ENCODE measurements at places on chromosomes 7 and 10. TPM values are rescaled to one million over a fixed set of nuclear protein-coding genes. Genes with fewer than 3 reads are reported as not detected.

INA gene
- total RNA-seq: 0.11 TPM

- no peaks in the 10 kb centered on the region for H3K4me1 ChIP-seq
- no peak overlapping the region for H3K27ac ChIP-seq
- no peaks in the 10 kb centered on the region for H3K27me3 ChIP-seq
- DNase-seq: no peak
- no peaks in the 10 kb centered on the region for H3K36me3 ChIP-seq
Observed at GRCh38 chr10:36462194-36462593, 663.2 kb upstream of the ANKRD30A start.

GHRHR gene
- not detected for total RNA-seq

GRCh38 chr10:87849001-87849400 lies 14.3 kb downstream of the KLLN start:
- no peaks in the 10 kb centered on the region for H3K36me3 ChIP-seq
- DNase-seq: no peak
- no peaks in the 10 kb centered on the region for H3K27me3 ChIP-seq
- H3K4me1 ChIP-seq: no peaks in the 10 kb centered on the region

DNA sequence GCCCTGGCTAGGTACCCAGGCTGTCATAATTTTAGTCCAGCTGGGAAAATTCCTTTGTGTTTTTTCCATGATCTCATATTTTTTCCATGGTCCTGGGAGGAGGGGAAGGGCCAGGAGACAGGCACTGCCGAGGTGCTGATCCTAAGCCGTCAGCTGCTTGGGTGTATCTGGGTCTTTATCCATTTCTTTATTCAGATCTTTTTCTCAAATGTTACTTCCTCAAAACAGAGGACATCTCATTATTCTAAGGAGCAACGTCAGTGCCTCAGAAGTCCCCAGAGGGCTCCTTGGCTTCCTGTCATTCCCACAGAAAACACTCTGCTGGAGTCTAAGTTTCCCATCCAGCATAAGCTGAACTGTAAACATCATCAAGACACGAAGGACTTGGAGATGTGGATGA lies 2.8 kb upstream of the OR6V1 start:
- H3K27me3 ChIP-seq: no peaks in the 10 kb centered on the region
- H3K4me1 ChIP-seq: no peaks in the 10 kb centered on the region
- no peaks in the 10 kb centered on the region for H3K36me3 ChIP-seq
- DNase-seq: peak; percentile 57
- H3K4me3 ChIP-seq: no peak overlapping the region

ADAMTS14 gene
- total RNA-seq: 0.16 TPM

DNA sequence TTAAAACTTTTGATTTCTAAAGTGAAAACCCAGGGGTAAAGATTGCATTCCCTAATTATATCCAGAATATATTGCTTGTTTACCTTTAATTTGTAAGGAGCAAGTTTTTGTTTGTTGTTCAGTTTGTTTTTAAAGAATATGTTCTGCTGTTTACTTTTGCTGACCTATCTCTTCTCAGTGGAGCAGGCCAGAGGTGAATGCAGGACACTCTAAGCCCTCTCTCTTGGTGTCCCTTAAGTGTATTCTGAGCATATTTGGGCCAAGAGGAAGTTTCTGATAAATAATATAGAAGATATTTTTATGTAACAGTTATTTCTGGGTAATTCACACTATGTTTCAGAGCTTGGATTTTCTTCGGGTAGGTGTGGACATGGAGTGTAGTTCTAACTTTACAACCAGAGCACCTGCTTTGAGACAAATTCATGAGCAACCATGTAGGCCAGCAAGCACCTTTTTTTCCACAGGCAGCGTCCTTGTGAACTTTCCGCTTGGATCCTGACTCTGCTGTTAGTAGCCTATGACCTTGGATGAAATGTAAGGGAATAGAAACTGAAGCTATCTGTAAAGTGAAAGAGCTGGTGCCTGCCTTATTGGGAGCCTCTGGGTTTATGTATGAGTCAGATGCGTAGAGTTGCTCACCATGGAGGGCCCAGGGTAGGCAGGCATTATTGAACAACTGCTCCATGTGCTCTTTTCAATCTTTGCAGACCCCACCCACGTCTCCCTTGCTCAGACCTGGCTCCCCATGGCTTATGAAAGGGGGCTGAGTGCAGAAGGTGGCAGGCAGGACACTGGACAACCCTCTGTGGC lies 16.1 kb downstream of the OGDH start:
- peaks cover 9% of the 10 kb centered on the region for H3K4me1 ChIP-seq
- H3K27me3 ChIP-seq: no peaks in the 10 kb centered on the region
- peak overlapping the region; percentile 58 for H3K27ac ChIP-seq
- H3K36me3 ChIP-seq: peaks cover 28% of the 10 kb centered on the region
- H3K4me3 ChIP-seq: no peak overlapping the region

- no peak overlapping the region for H3K27ac ChIP-seq
- H3K27me3 ChIP-seq: no peaks in the 10 kb centered on the region
- no peak for DNase-seq
Observed at GRCh38 chr10:1850971-1851527, 113.7 kb upstream of the ADARB2 start.

GRCh38 chr7:37703361-37703760 lies 19.8 kb downstream of the GPR141 start:
- no peak overlapping the region for H3K27ac ChIP-seq
- no peaks in the 10 kb centered on the region for H3K36me3 ChIP-seq
- H3K4me3 ChIP-seq: no peak overlapping the region
- H3K4me1 ChIP-seq: no peaks in the 10 kb centered on the region

DNA sequence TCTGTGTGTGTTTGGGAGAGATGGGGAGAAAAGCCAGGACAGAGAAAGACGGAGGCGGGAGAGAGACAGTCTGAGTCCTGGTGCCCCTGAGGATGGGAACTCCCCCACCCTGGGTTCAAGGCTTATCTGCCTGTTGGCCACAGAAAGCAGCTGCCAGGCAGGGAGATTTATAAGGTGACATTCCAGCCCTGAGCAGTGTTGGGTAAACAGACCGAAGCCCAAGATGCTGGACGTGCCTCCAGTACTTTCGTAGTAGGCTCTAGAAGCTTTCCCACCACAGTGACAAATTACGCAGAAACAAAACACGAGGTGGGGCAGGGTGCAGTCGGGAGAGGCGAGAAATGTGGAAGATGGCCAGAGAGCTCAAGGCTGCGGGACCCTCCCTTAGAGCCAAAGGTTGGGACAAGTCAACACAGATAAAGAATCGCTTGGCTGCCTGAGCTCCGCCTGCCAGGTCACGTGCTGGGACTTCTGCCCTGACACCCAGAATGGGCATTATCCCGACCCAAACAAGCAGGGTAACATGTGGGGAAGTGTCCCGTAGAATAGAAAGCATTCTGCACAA lies 41.1 kb downstream of the CCDC3 start:
- H3K4me3 ChIP-seq: no peak overlapping the region
- no peak for DNase-seq
- H3K4me1 ChIP-seq: peaks cover 12% of the 10 kb centered on the region
- no peaks in the 10 kb centered on the region for H3K36me3 ChIP-seq
- H3K27ac ChIP-seq: no peak overlapping the region
- no peaks in the 10 kb centered on the region for H3K27me3 ChIP-seq

DNA sequence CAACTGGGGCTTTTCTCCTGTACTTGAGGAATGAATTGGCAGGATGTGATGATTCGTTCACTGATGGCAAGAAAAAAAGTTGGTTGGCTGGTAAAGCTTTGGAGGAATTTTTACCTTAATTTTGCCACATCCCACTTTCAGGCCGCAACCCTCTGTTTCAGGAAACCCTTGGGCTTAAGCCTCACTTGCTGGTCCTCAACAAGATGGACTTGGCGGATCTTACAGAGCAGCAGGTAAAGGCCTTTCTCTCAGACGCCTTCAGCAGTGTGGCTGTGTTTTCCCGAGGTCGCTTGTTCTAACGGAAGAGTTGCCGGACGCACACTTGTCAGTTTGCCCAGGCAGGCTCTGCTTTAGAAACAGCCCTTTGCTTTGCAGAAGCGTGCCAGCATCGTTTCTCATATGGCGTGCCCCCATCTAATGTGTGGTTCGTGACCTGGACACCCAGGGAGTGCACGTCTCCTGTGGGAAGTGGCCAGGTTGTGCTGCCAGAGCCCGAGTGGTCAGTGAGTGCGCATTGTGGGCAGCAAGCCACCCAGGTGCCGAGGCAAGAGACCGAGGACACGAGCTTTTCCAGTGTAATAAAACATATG lies 2.2 kb downstream of the MTG1 start:
- no peaks in the 10 kb centered on the region for H3K27me3 ChIP-seq
- peaks cover 7% of the 10 kb centered on the region for H3K4me1 ChIP-seq
- no peak overlapping the region for H3K4me3 ChIP-seq

DNA sequence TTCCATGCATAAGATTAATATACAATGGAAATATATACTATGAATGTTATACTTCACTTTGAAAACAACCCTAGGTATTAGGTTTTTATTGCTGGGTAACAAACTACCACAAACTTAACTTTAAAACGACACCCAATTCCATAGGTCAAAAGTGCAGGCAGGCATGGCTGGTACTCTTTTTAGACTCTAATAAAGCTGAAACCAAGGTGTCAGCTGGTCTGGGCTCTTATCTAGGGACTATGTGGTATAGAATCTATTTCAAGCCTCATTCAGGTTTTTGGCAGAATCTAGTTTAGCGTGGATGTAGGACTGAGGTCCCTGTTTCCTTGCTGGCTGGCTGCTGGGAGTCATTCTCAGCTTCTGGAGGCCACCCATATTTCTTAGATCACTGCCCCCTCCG lies 65.0 kb upstream of the TMEM168 start:
- H3K27me3 ChIP-seq: no peaks in the 10 kb centered on the region
- no peak for DNase-seq
- H3K4me1 ChIP-seq: no peaks in the 10 kb centered on the region

GRCh38 chr7:108099713-108100112 lies 30.4 kb downstream of the LAMB4 start:
- H3K4me3 ChIP-seq: no peak overlapping the region
- H3K4me1 ChIP-seq: peaks cover 12% of the 10 kb centered on the region
- no peaks in the 10 kb centered on the region for H3K27me3 ChIP-seq
- no peak overlapping the region for H3K27ac ChIP-seq
- no peaks in the 10 kb centered on the region for H3K36me3 ChIP-seq
- no peak for DNase-seq

ERVW-1 gene
- not detected for total RNA-seq

LRIT1 gene
- total RNA-seq: not detected

GRCh38 chr7:131289051-131289450 lies 38.6 kb upstream of the MKLN1 start:
- peak overlapping the region; percentile 65 for H3K27ac ChIP-seq
- no peaks in the 10 kb centered on the region for H3K27me3 ChIP-seq
- no peak overlapping the region for H3K4me3 ChIP-seq

DNA sequence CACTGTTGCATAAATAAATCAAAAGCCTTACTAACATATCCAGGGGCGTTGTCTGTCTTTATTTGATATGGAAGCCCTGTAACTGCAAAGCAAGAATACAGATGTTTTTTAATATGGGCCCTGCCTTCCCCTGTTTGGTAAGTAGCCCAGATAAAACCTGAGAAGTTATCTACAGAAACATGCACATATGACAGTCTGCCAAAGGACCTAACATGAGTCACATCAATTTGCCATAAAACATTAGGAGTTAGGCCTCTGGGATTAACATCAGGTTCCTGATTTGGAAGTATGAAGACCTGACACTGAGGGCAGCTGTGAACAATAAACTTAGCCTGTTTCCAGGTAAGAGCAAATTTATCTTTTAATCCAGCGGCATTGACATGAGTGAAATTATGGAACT lies 1588.8 kb downstream of the REEP3 start:
- no peak overlapping the region for H3K27ac ChIP-seq
- no peak overlapping the region for H3K4me3 ChIP-seq
- H3K27me3 ChIP-seq: no peaks in the 10 kb centered on the region
- no peak for DNase-seq
- no peaks in the 10 kb centered on the region for H3K4me1 ChIP-seq

DNA sequence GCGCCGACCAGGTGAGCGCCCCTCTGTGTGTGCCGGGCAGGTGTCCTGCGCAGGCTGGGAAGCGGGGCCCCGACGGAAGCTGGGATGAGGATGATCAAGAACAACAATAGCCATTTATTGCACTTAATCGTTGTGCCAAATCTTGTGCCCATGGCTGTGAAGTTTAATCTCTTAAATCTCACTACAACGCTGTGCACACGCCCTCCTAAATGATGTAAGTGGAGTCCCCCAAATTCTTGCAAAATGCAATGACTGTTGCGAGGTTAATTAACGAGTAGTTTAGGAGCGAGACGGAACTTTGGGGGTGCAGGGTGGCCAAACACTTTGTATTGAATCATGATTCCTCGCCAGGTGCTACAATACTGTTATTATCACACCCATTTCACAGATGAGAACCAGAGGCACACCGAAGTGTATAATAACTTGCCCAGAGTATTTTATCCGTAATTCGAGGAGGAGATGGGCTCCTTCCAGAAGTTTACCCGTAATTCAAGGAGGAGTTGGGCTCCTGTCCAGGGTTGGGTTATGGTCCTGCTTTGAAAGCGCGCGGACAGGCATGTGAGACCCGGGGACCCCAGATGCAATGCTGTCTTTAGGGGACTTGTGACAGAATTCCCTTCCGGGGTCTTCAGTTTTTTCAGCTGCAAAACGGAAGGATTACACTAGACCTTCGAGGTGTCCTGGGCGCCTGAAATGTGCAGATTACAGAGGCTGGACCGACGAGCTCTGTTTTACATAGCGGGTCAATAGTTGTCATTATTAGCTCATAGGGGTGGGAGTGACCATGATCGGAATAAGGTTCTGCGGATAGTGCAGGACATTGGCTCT lies 1.0 kb downstream of the FFAR4 start:
- no peaks in the 10 kb centered on the region for H3K36me3 ChIP-seq
- DNase-seq: no peak
- H3K27me3 ChIP-seq: peaks cover 67% of the 10 kb centered on the region
- peaks cover 32% of the 10 kb centered on the region for H3K4me1 ChIP-seq
- H3K27ac ChIP-seq: no peak overlapping the region

AKR1C2 gene
- 23.6 TPM for total RNA-seq

SEMA3D gene
- 0.88 TPM for total RNA-seq

PLAU gene
- total RNA-seq: 9.8 TPM

DNA sequence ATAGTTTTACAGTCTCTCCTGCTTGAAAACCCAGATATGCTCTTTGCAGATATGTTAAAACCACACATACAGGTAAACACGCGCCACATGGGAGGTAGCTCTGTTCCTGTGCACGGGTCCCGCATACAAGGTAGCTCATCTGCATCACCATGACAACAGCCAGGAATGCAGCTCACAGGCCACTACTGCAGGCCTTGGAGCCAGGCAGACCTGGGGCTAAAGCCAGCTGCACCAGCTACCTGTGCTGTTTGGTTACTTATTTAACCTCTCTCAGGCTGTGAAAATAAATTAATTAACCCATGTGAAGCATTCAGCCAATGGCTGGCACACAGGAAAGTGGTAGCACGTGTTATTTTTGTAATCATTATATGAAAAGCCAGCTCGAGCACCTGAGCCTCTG lies 428.3 kb downstream of the TNS3 start:
- H3K27ac ChIP-seq: no peak overlapping the region
- no peak overlapping the region for H3K4me3 ChIP-seq
- no peaks in the 10 kb centered on the region for H3K36me3 ChIP-seq
- H3K27me3 ChIP-seq: no peaks in the 10 kb centered on the region
- no peak for DNase-seq

MTERF1 gene
- 7.5 TPM for total RNA-seq

- no peaks in the 10 kb centered on the region for H3K36me3 ChIP-seq
- no peak overlapping the region for H3K4me3 ChIP-seq
- H3K27ac ChIP-seq: no peak overlapping the region
- peaks cover 7% of the 10 kb centered on the region for H3K27me3 ChIP-seq
Observed at GRCh38 chr10:62870866-62871265, 54.7 kb upstream of the EGR2 start.

ANKIB1 gene
- total RNA-seq: 62.9 TPM
